ENCODE measurements at places on chromosomes 11 and 22.

- DNase-seq, result no peak
Observed at GRCh38 chr11:121236115-121237001, 56.2 kb upstream of the SC5D start.

DNA sequence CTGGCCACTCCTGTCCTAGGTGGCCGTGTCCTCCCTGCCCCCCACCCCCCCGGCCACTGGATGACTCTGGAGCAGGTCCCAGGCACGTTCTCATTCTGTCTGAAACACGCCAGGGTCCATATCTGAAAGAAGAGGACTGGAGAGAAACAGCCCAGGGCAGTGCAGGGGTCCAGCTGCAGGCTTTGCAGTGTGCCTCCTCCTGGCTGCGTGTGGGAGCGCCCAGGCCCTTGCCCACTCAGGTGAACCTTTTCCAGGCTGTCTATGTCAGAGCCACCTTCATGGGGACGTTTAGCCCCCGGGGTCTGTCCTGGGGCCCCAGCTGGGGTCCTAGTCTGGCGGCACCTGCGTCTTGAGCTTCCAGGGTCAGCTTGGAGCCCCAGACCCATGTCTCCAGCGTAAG is 15.6 kb downstream of the GRAMD4 start:
- no peak for DNase-seq

GRCh38 chr11:2592559-2593392 is 107.0 kb downstream of the KCNQ1OT1 start:
- DNase-seq, result no peak

GRCh38 chr22:16956290-16956689 is 51.7 kb downstream of the GAB4 start:
- no peak for DNase-seq

- no peak for DNase-seq
Observed at GRCh38 chr22:28346308-28346707, 333.3 kb downstream of the TTC28 start.

DNA sequence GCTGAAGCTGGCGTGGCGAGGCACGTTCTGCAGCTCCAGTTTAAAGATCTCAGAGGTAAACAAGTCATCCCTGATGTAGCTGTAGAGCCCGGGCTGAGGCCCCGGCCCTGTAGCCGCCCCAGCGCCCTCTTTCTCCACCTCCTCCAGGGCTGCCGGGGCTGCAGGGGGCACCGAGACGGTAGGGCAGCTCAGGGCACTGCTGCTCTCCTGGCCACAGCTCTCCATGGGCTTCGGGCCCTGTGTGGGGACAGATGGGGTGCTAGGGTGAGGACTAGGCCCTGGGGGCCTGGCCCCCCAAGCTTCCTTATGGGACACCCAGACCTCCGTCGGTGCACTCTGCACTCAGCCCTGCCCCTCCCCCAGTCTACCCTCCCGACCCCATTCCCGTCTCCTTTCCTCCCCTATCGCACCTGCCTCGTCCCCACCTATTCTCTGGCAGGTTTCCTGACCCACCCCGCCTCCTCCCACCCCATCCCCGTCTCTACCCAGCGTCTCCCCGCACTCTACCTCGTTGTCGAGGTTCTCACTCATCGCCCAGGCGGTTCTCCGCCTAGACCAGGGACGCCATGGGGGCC is 559 bp downstream of the RANBP1 start:
- no peak for DNase-seq

DNA sequence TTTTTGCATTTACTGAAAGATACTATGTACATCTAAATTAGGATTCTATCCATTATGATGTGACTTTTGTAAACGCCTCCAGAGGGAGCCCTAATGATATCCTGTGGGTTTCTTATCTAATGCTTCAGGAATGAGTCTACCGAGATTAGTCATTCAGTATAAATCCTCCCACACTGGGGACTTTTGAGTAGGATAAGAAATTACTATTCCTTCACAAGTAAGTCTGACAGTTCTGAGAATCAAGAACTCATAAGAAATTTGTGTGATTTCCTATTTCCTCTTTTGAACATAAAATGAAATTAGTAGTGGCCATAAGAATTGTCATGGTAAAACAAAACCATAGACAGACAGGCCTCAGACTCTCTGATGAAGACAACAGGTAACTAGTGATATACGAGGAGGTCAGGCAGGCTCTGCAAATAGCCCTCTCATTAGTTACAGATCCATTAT is 10.0 kb upstream of the OR5M1 start:
- no peak for DNase-seq

- DNase-seq, result no peak
Observed at GRCh38 chr11:488062-488461, 19.0 kb downstream of the RNH1 start.

DNA sequence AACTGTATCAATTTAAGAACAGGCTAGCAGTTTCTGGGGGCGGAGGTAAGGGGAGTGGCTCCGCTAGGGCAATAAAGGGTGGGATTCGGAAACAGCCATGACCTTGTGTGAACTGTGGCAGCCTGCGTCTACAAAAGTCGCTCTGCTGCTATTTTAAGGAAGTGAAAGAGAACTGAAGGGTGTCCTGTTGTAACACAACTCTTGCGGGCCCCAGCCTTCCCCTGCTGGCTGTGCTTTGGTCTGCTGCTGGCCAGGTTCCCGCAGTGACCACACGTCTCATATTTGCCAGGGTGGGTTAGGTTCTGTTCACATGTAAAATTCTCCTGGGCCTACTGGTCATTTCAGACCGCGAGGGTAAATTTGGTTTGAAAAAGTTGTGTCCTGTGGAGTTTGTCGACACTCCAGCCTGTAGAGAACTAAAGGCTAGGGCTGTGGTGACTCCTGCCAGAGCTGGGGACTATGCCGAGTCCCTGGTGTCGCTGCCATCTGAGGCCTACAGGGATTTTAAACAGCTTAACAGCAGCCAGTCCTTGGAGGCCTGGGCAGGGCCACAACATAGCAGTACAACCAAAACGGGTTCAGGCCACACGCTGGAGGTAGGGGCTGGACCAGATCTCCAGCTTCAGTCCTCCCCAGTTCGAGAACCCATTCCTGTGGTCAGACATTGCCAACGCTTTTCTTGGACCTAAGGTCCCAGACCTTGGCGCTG is 1.1 kb upstream of the PPFIBP2 start:
- no peak for DNase-seq

DNA sequence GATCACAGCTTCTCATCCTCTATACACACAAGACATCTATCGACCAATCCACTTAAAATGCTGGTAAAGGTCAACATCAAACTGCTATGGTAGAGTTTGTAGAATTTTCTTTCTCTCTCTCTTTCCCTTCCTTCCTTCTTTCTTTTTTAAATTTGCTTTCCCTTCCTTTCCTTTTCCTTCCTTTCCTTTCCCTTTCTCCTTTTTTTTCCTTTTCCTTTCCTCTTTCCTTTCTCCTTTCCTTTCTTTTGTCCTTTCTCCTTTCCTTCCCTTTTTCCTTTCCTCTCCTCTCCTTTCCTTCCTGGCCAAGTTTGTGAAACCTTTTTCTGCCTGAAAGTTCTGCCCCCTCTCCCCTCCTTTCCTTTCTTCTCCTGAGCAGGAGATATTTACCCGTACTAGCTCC is 3.1 kb downstream of the C11orf97 start:
- no peak for DNase-seq

DNA sequence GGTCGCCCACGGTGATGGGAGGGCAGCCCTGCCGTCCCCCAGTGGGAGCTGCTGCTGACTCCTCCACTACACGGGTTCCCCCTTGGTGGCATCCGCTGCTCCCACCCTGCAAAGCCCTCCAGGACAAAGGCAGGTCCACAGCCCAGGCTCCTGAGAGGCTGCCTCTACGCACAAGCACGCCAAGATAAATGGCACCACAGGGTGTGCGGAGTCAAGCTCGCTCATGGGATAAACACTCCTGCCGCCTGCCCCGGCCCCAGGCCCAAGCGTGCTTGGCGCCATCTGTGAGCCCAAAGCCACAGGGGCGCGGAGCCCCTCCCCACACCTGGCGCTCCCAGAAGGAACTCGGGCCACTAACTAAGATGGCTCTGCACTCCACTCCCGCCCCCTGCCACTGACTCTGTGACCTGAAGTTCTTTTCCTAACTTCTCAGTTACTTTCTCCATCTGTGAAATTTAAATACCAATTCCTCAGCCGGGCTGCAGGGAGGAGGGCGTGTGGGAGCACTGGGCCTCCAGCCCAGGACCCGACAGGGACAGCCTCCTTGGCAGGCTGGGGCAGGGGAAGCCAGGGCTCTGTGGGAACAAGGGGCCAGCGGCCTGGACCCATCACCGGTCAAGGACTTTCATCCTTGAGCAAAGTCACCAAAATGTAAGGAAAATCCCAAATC is 14.9 kb downstream of the EHD1 start:
- no peak for DNase-seq

DNA sequence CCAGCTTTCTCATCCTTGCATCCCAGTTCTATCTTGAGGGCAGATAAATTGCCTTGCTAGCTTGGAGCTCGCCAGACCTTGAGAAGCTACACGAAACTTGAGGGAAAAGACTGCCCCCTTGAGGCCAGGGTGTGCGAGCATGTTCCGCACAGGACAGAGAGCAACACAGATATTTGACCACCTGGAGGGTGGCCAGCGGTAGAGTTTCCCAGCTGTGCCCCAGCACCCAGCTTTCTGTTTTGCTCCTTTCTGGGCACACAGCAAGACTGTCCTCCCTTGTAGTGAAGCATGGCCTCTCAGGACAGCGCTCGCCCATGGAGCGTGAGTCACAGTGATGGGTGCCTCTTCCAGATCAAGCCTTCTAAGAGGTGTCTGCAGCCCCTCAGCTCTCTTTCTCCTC is 23.5 kb downstream of the SPATA19 start:
- no peak for DNase-seq

DNA sequence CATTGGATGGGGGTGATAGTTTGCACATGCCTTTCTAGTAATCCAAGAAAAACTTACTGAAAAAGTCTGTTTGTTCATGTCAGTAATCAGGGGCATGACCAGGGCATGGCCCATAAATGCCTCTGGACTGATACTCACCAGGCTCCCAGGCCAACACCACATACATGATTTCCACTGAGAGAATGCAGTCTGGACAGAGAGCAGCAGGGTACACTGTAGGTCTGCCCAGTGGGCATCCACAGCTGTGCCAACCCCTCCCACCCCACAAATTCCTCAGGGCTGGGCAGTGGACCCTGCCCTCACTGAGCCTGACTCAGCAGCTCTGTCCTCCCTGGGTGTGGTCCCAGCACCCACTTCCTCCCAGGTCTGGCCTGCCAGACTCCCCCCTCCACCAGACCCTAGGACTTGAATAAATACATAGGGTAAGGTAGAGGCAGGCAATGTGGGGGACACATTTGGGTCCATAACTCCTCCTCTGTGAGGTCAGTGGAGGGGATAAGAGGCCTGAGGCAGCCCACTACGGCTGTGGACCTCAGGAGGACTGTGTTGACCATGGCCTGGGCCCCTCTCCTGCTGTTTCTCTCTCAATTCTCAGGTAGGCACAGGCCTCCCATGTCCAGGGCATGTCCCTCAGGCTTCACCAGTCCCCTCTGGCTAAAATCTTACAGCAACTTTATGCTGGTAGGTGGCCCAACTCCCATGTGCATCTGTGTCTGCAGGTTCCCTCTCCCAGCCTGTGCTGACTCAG is 92.2 kb upstream of the TOP3B start:
- no peak for DNase-seq

DNA sequence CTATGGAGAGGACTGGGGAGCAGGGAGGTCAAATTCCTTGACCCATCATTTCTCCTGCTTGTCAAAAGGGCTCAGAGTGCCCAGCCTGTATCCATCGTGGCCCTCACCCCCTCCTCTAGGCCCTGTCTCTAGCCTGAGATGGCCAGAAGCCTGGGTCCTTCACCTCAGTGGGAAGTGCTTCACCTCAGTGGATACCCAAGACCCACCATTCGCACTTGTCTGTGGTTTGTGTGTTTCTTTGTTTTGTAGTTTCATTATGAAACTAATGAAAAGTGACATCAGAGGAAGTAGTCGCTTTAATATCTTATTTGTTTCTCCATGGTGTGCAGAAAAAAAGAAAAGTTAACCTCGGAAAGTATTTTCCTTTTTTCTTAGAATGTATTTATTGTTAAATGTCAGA is 194.0 kb upstream of the CADM1 start:
- no peak for DNase-seq

DNA sequence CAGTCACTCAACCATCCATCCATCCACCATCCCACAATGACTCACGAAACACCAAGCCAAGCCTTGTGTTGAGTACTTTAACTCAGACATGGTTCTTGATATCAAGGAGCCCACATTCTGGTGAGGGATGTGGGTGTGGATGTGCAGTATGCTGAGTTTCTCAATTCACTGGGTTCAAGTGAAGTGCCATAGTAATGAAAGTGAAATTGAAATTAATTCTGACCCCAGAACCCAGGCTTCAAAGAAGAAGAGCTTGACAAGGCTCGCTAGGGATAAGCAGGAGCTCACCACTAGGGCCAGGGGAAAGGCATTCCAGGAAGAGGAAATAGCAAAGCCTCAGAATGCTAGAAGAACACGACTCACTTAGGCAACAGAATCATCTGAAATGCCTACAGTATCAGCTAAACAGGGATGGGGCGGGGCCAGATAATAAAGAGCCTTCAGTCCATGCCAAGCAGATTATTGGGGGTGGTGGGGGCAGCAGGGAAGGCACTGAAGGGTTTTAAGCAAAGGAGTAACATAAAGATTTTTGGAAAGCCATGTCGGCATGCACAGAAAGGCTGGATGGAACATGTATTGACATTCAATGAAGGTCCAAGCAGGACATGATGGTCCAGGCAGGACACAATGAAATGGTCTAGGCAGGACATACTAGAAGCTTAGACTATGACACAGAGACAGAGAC is 37.2 kb downstream of the RTL6 start:
- DNase-seq, result no peak

DNA sequence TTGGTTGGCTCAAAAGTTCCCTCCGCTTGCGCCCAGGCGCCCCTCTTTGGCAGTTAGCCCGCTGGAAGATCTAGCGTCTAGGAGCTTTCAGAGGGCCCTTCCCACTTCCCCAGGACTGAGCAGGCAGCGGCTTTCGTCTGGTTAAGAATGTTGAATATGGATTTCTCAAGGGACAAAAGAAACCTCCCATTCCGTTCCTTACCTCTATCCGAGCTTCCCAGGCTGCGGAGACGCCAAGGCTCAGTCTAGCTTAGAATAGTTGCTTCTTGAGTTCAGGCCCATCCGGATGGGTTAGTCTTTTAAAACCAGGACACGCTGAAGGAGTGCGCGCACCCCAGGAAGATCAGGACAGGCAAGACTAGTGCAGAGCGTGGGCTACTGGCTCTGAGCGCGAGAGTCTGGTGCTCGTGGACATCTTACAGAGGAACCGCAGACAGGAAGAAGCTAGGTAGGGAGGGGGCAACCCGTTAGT is 1.6 kb downstream of the NELL1 start:
- DNase-seq, result no peak

DNA sequence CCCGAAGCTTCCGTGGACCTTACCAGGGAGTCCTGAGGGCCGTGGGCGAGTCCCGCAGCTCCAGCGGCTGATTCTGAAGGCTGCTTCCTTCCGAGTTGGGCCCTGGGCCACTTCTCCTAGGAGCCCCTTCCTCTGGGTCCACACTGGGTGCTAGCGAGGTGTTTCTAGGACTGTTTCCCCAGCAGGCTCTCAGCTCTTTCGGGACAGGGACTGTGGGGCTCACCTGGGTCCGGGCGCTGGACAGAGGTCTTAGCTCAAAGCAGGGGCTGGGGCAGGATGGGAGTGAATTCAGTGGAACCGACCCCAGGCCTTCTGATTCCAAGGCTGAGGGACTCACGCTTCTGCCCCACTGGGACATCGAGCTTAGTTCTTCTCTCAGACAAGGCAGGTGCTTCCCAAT is 29.3 kb upstream of the CSNK1E start:
- DNase-seq, result no peak

All from CD4-positive, alpha-beta T cell treated with Interleukin-1 beta for 1 hour (primary cell).